ENCODE measurements at places on chromosomes 5 and 9.

GRCh38 chr9:88786291-88787079 is 204.8 kb upstream of the S1PR3 start:
- no peak for DNase-seq

DNA sequence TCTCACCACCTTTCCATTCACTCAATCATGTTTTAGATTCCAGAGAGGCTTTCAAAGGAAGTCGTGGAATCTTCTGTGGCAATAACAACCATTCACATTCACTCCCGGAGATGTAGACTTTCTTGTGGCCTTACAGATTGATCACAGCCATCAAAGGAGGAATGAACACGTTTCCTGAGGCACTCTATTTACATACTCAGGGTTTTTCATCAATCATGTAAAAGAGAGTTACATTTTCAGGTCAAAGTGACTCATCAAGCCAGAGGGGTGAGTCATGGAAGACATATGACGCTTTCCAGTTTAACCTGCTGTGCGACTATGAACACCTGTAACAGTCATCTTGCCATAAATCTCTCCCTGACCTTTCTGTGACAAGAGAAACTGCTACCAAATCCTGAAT is 39.3 kb upstream of the RAD23B start:
- DNase-seq: no peak

GRCh38 chr9:131869348-131869747 is 129.5 kb upstream of the RAPGEF1 start:
- DNase-seq: no peak

- DNase-seq: no peak
These were observed 18.8 kb downstream of the MAP1B start for GRCh38 chr5:72125941-72126620.

DNA sequence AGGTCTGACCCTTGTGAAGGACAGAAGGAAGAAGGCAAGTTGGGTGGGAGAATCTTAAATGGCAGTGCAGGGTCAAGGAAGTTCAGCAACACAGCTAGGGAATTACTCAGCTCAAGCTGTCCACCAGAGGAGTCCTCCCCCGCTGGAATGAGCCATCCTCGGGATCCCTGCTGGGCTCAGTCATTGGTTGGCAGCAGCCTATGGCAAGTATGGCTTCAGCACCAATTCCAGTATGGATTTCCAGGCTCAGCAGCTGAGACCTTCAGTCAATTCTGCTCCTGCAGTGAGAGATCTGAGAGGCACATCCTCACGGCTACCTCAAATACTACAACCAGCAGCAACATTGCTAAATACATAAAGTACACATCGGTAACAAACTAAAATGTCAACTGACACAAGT is 280.6 kb upstream of the PIK3R1 start:
- no peak for DNase-seq

GRCh38 chr9:15047028-15047551 is 136.9 kb upstream of the FREM1 start:
- no peak for DNase-seq

DNA sequence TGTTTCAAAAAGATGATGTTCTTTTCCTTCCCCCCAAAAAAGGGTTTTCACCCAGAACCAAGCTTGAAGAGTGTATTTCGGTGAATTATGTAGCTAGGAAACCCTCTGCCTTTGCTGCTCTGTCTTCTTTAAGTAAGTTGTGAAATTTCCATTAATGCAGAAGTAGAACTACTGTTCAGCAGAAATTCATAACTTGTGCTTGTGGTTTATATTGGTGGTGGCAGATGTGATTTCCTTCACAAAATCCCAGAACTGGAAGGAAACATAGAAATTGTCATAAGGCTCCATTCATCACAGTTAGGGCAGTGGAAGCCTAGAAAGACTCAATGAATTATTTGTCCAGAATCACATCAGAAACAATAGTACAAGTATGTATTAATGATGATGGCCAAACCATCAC is 42.1 kb upstream of the DAB2 start:
- no peak for DNase-seq

DNA sequence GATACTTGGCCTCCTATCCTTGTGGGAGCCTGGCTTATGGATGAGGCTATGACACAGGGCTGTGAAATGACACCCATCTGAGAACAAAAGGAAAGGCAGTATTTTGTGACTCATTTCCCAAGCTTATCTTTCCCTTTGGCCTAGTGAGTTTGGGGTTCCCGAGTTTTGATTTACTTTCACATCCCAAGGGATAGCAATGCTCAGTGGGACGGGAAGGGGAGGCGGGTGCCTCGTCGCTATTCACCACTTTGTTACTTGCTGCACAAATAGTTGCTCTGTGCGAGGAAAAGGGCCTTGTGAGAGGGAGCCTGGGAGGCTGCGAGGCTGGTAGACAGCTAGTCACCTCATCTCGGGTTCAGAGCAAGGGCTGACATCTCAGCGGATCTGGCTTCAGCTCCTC is 59.1 kb upstream of the ENTREP1 start:
- DNase-seq: no peak

GRCh38 chr5:18420711-18421110 is 786.5 kb downstream of the TAF11L14 start:
- no peak for DNase-seq

GRCh38 chr9:134034215-134035040 is 9.1 kb downstream of the BRD3OS start:
- no peak for DNase-seq

GRCh38 chr9:100652850-100653249 is 75.0 kb downstream of the CAVIN4 start:
- DNase-seq: no peak

DNA sequence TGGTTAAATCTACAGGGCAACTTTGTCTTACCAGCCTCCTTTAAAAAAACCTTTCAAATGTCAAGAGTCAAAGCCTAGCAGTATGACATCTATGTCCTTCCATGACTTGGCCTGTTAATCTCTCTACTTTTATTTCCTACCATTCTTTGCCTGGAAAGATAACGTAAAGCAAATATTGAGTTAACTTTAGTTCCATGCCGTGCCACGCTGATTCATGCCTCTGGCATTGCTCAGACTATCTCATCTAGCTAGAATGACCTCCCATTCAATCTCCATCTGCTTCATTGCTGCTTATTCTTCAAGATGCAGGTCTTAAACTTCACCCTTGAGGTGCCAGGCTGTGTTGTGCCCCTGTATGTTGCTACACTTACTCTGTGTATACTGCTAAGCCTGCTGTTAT is 729.8 kb downstream of the EFNA5 start:
- DNase-seq: no peak

DNA sequence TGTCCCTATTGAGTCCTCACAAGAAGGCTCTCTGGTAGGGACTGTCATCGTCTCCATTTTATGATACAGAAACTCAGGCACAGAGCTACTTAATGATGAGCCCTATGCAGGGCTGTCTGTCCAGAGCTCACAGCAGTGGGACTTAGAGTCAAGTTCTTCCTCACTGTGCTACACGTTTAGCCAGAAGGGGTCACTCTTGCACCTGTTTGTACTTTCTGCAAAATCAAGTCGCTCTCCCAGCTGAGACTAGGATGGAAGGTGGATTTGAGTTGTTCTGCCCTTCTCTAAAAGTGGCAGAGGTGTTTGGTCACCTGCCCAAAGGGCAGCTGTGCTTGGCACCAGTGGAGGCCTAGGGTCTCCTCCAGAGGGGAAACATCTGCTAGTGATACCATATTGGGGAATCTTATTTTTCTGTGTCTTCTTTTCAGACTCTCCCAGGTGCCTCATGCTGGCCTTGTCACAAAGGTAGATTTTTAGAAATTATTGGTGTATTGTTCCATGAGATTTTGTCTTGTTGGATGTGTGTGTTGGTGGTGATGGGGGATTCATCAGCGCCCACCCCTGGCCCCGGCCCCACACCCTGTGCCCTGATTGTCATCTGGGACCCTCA is 104.2 kb downstream of the PPARGC1B start:
- DNase-seq: peak; percentile 82

- DNase-seq: no peak
These were observed 9.6 kb downstream of the SLC9A3 start for GRCh38 chr5:514673-515072.

DNA sequence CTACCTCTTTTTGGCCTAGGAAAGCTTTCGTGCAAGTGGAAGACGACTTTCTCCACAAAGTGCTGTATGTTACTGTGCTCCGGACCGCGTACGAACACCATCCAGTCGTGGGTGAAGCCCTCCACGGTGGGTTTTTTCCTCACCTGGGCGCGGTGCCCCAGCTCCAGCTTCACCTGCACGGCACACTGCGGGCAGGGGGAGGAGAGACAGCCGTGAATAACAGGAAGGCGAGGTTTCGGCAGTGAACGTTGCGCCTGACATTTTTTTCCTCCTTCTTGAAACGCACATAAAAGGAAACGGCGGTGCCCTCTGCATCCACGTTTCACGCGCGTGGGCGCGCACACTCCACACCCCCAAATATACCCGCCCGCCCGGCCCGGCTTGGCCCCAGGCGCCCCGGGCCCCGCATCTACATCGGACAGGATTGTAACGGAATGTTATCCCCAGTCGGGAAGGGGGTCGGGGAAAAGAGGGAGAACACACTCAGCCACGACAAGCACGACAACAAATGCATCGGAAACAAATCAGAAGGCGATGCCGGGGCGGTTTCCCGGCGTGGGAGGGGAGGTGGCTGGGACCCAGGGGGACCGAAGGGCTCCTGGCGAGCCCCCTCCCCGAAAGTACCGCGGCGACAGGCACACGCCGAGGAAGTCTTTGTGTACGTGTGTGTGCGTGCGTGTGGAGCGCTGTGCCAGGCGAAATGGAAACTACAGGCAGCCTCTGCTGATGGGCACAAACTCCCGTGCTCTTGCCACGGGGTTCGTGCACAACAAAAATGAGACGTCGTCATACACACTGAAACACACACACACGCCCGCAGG is 1.4 kb downstream of the MLLT3 start:
- DNase-seq: no peak

- DNase-seq: no peak
These were observed 550.8 kb downstream of the BNC2 start for GRCh38 chr9:16319646-16320045.

DNA sequence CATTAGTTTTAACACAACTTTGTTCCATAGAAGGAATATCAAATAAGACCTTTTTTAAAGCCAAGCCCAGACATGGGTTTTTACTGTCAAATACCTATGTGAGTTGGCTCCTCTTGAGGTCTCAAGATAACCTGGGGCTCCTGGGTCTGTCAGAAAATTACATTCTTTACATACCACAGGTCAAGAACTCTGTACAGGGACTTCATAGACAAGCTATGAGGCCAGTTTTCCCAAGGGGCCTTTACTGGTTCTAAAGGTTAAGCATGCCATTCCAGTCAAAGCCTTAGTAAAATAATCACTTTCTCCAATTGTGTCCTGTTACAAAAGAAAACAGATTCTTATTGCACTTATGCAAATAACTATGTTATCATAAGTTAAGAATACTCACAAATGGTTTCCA is 15.5 kb upstream of the SMC2 start:
- DNase-seq: no peak

GRCh38 chr9:21708260-21708711 is 94.2 kb upstream of the MTAP start:
- DNase-seq: no peak

DNA sequence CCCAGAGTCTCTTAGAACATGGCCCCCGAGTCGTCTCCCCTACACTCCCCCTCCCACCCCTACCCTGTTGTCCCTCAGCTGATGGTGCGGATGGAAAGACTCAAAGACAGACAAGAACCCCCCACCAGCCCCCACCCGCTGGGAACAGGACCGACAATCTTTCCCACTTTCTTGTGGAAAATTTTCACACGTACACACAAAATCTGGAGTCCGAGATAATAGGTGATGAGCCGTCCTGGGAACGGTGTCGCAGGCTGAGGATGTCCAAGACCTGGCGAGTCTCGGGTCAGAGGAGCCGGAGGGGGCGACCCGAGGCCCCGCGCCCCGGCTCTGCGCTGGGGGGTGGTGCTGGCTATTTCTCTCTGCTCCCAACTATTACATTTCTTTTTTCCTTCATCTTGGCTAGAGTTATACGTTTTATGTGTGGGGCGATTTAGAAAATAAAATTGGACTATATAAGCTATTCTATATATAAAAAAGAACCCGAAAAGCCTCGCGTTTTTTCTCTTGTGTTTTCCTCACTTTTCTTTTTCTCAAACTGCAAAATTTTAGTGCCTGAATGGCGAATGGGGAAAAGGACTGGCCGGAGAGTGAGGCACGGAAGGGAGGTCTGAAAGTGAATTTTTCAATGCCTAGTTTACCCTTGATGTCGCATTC is 188.8 kb downstream of the MEF2C start:
- no peak for DNase-seq

- no peak for DNase-seq
These were observed 172.5 kb downstream of the FSTL4 start for GRCh38 chr5:133439859-133440258.

DNA sequence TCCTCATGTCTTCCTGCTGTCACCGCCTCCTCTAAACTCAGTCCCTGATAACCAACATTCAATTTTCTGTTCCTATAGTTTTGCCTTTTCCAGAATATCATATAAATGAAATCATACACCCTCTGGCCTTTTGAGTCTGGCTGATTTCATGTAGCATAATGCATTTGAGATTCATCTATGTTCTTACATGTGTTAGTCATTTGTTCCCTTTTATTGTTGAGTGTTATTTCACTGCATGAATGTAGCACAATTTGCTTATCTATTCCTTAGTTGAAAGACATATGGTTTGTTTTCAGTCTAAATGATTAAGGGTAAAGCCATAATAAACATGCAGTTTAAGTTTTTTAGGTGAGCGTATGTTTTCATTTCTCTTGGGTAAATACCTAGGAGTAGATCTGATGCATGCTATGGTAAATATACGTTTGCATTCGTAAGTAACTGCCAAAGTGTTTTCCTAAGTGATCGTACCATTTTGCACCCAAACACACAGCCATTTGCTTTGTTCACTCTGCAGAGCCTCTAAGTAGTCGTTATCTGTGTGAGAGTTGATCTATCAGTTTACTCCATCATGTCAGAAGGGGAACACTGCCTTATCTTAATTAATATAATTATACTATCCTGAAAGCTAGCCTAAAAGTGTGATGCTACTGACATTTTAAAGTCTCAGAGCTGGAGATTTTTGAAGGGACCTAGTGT is 460.8 kb downstream of the DMAC1 start:
- DNase-seq: no peak

- no peak for DNase-seq
These were observed 124.0 kb upstream of the EFNA5 start for GRCh38 chr5:107794741-107795140.
